ENCODE measurements at places on chromosomes 5 and 9.

DNA sequence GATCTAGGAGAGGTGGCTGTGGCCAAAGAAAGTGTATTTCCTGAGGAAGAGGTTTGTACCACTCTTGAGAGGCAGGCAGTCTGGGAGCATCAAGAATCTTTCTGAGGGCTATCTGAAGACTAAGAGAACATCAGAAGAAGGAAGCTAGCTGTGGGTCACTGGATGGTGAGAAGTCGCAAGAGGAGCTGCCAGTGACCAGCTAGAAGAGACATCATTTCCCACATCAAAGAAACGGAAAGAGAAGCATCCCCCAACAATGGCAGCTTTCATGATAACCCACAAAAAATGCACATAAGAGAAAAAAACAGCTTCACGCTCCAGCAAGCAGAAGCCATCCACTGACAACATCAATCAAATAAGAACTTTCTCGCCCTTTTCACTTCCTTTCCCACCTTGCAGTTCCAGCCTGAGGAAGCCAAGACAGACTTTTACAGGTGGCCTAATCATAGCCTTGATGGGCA, 25.0 kb upstream of the CEP78 start:
- no peak for DNase-seq

GRCh38 chr9:79384501-79384900, 187.3 kb upstream of the TLE4 start:
- DNase-seq: no peak

GRCh38 chr5:50768634-50769033, 102.2 kb downstream of the PARP8 start:
- DNase-seq: no peak

DNA sequence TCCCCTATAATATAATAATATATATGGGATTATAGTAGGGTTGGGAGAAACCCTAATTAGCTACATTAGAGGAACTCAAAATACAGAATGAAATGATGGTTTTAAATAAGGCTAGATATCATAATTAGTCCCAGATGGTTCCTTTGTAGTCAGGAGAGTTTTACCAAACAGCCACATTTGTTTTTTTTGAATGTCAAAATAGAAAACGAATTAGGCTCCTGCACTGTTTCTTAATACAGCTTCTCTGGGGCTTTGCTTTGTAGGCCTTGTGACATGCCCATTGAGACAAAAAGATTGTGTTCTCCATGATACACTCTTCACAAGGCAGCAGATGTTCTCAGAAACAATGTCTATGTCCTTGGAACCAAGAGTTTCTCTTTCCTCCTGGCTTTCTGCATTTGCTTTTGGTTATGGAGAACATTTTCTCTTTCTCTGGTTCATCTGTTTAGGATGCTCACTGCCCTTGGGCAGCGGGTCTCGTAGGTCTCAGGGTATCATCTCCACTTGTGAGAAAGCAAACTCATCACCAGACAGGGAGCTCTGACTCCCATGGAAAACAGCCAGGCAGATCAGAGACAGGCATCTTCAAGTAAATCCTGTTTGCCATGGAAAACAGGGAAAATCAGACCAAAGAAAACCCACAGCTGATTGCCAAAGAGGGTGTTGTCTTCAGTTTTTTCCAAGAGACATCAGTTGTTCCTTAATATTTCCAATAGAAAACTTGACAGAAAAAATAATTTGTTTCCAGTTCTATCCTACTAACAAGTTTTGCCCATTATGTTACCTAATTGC, 54.1 kb upstream of the RPS23 start:
- DNase-seq: no peak

DNA sequence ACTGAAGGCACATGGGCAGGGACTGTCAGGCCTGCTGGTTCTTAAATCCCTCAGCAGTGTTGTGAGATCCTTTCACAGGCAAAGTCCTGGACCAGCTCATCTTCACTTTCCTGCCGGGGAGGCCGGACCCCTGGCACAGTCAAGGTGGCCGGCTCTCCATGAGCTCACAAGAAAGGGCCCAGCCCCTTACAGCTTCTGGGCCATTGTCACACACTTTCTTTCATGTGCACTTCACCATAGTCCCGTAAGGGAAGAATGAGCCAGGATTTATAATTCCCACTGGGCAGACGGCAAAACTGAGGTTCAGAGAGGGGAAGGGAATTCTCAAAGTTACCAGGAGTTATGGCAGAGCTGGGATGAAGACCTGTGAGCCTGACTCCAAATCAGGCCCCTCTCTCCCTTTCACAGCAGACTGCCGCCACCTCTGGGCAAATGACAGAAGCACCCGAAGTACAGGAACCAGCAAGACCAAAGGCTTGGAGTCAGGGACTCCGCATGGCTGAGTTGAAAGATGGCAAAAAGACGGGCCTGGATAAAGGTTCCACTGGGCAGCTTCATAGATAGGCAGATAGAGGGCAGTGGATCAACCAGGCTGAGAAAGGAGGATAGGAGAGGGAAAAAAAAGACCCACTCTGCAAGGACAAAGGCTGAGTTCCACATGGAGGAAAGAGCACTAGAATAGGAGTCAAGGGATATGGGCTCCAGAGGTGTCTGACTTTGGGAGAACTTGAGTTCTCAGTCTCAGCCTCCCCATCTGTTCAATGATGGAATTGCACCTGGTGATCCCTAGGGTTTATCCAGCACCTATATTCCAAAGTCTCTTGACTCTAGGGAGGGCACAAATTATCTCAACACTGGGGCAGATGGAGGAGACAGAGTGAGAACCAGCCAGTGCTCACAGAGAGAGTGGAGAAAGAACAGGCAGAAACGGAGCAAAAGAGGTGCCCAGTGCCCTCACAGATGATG, 128.7 kb downstream of the PAX5 start:
- DNase-seq: no peak

GRCh38 chr9:114178076-114178475, 22.7 kb downstream of the COL27A1 start:
- DNase-seq: no peak

- no peak for DNase-seq
These were observed 175.3 kb downstream of the DAB2IP start for GRCh38 chr9:121826711-121827110.

DNA sequence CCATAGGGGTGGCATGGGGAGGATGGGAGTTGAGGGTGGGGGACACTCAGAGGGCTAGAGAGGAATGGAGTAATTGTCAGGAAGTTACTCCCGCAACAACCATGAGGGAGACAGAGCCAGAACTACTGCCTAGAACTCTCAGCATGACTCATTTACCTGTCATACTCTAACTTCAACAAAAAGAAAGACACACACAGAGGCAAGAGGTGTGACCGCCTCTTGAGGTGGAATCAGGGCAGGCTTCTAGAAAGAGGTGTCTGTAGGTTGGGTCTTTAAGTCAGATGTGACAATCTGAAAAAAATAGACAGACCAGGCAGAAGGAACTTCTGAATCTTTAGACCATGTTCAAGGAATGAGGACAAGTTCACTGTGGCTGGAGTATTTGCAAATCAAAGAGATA, 73.4 kb downstream of the GABBR2 start:
- DNase-seq: no peak

DNA sequence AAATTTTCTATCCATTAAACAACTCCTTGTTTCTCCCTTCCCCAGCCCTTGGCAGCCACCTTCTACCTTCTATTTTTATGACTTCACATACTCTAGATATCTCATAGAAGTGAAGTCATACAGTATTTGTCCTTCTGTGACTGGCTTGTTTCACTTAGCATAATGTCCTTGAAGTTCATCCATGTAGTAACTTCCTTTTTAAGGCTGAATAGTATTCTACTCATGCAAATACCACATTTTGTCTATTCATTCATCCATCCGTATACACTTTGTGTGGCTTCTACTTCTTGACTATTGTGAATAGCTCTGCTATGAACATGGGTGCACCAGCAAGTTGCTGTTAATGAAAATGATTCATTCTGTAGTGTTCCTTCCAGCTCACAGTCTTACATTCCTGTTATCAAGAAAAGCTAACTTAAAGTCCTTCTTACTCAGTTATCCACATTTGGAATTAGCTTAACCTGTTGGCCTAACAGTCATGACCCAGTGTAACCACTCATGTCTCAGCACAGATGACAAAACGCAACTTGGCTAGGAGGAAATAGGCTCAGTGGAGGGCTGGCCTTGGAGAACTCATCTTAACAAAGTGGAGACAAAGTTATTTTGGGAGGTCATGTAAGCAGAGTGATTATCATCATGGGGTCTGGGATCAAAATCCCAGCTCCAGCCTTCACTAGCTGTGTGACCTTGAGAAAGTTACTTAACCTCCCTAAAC, 129.7 kb upstream of the MAP3K1 start:
- no peak for DNase-seq

DNA sequence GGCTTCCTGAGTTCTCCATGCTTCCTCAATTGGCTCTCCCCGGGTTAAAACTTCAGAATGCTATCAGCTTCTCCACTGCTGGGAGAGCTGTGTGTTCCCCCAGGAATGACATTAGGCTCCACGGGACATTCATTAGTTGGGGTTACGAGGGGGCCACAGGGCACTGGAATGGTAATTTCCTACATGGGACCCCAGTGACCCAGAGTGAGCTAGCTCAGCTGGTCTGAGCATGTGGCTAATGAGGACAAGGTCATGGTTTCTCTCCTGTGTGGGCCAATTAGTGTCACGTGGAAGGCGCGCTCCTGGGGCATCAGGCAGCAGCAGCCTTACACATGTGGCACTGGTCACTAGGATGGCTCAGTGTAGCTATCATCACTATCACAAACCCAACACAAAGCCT, 21.0 kb downstream of the LSM11 start:
- no peak for DNase-seq

GRCh38 chr5:135833961-135834638, 363 bp upstream of the SLC25A48 start:
- peak; percentile 3 for DNase-seq

- no peak for DNase-seq
These were observed 21.3 kb downstream of the URM1 start for GRCh38 chr9:128392302-128393144.

DNA sequence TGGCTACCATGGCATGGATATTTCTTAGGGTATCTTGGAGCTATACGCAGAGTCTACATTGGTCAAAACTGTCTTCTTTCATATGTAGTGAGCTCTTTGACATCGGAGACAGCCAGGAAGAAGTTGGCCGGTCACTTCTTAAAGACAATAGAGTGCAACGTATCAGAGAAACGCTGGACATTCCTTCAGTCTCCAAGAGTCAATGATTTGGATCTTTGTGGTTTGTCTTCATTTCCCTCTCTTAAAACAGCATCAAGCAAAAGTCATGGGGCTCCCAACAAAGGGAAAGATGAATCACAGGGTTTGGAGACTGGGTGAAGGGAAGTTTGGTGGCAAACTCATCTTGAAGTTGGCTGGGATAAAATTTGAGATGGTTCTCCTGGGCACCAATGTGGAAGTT, 320.1 kb downstream of the AGTPBP1 start:
- peak; percentile 75 for DNase-seq

DNA sequence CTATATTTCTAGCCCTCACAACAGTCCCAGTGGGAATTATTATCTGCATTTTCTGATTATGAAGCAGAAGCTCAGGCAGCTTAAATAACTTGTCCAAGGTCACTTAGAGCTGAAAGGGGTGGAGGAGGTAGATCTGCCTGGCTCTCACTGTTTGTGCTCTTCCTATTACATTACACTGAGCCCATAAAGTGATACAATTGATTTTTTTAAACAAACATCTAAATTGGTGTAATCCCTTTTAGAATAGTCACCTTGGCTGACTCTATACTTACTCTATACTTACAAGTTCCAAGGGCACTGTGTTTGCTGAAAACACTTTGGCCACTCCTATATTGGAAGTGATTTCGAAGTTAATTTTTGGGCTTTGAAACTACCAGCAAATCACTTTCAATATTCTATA, 144.7 kb downstream of the APBA1 start:
- no peak for DNase-seq

DNA sequence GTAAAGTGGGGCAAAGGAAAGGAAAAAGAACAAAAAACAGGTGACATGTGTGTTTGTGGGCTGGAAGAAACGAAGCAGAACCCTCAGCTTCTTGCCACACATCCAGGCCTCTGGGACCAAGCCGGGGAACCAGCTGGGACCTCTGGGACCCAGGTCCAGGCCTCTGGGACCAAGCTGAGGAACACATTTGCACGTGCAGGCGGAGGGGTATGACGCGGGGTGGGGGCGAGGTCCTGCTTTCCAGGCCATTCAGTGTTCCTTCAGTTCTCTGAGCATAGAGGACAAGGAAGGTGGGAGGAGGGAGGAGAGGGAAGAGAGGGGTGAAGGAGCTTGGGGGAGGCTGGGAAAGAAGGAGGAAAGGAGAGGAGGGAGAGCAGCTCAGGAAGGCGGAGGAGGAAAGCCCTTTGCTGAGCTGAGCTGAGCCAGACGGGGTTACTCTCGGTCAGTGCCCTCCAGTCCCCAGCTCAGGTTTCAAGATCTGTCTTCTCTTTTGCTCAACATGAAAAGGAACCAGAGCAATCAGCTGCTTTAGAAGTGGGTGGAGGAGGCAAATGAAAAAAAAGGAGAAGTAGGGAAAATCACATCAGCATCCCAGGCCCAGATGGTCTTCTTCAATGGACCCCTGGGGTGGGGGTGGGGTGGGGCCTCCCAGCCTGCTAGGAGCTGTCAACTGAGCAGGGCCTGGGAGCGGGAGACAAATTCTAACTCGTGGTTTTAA, 59.1 kb downstream of the ABCA1 start:
- DNase-seq: peak; percentile 62

GRCh38 chr9:89006267-89006666, 15.0 kb downstream of the S1PR3 start:
- DNase-seq: no peak

- DNase-seq: no peak
These were observed 158.1 kb upstream of the HMHB1 start for GRCh38 chr5:143653766-143654282.

DNA sequence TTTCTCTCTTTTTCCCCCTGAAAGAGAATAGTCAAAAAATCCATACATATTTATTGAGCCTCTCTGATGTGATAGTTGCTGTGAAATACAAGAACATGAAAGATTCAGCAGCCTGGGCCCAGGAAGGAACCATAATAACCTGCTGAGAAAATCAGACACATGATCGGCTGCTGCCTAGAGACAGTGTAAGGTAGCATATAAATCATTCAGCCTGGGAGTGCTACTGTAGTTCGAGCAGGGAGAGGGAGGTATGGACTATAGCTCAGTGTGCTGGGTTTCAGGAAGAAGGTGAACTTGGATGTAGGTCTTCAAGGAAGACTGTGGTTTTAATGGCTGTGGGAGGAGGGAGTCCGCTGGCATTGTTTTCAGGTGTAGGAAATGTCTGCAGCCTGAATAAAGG, 469.1 kb downstream of the RAB3C start:
- DNase-seq: no peak

GRCh38 chr5:73278693-73279092, 105.7 kb downstream of the TMEM174 start:
- DNase-seq: no peak

- no peak for DNase-seq
These were observed 24.3 kb upstream of the KCNV2 start for GRCh38 chr9:2693056-2693455.
